HCT116 (cell line): ENCODE measurements at places on chromosomes 11 and 22. TPM values are rescaled to one million over a fixed set of nuclear protein-coding genes. Genes with fewer than 3 reads are reported as not detected.

DNA sequence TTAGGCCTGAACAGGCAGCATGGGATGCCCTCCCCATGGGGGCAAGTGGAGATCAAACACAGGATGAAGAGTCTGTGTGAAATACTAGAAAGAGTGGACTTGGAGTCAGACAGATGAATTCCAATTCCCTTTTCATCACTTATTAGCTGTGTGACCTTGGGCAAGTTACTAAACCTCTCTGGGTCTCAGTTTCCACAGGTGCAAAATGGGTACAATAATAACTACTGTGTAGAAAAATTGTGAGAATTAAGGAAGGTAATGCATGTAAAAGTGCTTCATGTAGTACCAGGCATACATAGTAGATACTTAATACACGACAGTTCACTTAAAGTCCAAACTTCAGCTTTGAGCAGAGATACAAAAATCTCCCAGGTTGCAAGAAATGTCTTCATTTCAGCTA is 176.4 kb downstream of the DSCAML1 start:
- no peak for DNase-seq

GRCh38 chr11:108364159-108364558 is 103.2 kb downstream of the C11orf65 start:
- DNase-seq: no peak

GRCh38 chr22:33271390-33272161 is 213.4 kb upstream of the SYN3 start:
- DNase-seq: no peak

GRCh38 chr22:31082606-31083376 is 1.7 kb downstream of the SMTN start:
- DNase-seq: peak; percentile 69

The IFITM1 gene
- total RNA-seq: 6.1 TPM

The OR52J3 gene
- total RNA-seq: not detected

The PATE2 gene
- total RNA-seq: not detected

DNA sequence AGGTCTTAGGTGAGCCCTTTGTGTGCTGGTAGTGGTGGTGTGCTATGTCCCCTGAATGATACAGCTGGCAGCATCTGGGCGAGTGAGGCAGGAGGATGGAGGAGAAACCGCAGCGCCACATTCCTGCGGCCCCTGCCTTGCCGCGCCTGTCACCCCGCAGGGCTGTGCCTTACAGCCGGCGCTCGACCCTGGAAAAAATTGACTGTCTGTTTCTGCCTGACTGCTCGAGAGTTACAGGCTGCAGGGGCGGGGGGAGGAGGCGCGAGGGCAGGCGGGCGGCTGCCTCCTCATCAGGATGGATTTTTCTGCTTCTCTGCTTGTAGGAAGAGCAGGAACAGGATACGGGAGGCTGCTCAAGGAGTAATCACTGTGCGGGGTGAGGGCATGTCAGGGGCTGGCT is 443.4 kb downstream of the MIAT start:
- DNase-seq: no peak

- no peak for DNase-seq
Observed at GRCh38 chr22:49789289-49790141, 38.2 kb downstream of the BRD1 start.

The GRIA4 gene
- not detected for total RNA-seq

DNA sequence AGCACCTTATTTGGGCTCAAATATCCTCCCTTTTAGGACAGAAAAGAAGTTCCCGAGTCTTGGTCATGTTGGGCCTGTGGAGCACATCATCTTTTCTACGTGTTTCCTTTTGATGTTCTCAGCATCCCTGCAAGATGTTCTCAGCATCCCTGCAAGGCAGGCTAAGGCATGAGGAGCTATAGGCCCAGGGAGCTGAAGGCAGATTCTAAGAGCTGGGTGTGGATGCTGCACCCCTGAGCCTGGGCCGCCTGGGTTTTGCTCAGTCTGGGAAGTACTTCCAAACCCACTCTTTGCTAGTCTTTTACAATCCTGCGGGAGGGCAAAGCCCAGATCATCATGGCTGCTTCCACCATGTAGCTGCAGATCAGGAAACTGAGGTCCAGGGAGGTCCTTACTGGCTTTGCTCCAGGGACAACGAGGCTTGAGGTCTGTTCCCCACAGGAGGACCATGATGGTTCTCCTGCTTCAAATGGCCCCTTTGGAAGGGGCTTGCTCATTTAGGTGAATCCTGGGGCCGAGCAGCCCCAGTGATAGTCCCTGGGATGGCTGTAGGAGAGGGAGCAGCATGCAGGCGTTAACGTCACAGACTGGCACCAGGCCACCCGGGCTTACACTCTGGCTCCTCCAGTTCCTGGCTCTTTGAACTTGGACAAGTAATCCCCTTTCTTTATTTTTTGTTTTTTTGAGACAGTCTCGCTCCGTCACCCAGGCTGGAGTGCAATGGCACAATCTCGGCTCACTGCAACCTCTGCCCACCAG is 10.6 kb downstream of the LRRC75B start:
- no peak for DNase-seq

- DNase-seq: no peak
Observed at GRCh38 chr11:11263238-11264005, 89.6 kb downstream of the CSNK2A3 start.

The ATG13 gene
- total RNA-seq: 69.2 TPM

The SLC5A1 gene
- 0.32 TPM for total RNA-seq

DNA sequence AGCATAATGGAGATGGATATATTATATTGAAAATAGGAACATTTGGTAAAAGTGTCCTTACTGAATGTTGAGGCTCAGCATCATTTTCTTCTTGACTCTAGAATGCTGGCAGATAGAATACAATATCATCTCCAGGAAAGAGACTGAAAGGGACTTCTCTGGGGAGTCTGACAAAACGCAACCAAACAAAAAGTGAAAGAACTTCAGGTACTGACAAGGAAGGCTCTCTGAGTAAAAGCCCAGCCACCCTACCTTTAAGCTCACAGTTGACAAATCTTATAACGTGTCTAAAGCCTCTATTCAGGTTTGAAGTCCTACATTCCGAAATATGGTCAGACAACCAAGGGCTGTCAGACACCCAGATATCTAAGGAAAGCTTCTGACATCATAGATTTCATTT is 590.8 kb downstream of the SOX6 start:
- no peak for DNase-seq

DNA sequence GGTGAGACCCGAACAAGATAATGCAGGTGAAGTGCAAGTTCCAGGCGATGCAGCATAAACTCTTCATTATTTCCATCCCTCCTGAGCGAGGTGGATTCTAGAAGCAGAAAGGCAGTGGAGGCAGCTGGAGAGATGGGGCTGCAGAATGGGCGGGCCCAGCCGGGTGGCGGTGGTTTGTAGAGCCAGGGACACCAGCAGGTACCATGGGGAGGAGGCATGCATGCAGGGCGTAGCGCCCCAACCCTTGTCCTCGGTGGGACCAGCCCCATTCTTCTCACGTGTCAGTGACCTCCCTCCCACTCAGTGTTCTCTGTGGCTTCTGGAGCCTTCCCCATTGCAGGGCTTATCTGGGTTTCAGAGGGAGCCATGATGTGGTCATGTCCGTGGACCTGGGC is 38.0 kb downstream of the MPPED1 start:
- no peak for DNase-seq

The POU2AF2 gene
- total RNA-seq: not detected

The C22orf39 gene
- total RNA-seq: 17.7 TPM

GRCh38 chr11:71366076-71366475 is 82.1 kb downstream of the DHCR7 start:
- DNase-seq: no peak

DNA sequence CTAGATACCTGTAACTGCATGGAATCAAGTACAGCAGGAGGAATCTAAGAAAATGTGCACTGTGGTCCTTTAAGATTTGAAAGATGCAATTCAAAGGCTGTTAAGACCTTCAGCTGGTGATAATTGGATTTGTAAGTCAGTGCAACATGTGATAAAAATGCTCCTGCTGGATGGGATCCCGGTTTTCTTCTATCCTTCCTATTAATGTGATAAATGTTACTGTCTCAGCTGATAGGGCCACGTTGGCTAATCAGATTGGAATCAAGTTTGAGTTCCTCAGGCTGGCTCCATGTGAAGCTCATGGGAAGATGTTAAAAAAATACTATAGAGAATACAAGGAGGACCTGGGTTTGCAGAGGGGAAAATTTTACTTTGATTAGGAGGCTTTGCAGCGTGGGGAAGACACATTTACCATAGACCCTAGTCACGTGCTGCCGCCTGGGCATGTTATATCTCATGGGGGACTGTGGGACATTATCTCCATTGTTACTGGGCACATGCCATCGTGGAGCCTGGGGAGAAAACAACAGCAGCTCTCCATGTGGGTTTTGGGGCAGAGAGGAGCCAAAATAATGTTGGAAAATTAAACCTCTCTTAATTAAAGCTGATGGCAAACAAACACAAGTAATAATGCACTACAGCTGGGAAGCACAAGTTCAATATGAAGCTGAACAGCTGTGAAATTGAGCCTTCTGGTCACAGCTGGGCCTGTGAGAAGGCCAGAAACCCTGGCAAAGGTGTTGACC is 652.5 kb downstream of the NTM start:
- DNase-seq: no peak

The ENTHD1 gene
- not detected for total RNA-seq

The TSKU gene
- 21.9 TPM for total RNA-seq

DNA sequence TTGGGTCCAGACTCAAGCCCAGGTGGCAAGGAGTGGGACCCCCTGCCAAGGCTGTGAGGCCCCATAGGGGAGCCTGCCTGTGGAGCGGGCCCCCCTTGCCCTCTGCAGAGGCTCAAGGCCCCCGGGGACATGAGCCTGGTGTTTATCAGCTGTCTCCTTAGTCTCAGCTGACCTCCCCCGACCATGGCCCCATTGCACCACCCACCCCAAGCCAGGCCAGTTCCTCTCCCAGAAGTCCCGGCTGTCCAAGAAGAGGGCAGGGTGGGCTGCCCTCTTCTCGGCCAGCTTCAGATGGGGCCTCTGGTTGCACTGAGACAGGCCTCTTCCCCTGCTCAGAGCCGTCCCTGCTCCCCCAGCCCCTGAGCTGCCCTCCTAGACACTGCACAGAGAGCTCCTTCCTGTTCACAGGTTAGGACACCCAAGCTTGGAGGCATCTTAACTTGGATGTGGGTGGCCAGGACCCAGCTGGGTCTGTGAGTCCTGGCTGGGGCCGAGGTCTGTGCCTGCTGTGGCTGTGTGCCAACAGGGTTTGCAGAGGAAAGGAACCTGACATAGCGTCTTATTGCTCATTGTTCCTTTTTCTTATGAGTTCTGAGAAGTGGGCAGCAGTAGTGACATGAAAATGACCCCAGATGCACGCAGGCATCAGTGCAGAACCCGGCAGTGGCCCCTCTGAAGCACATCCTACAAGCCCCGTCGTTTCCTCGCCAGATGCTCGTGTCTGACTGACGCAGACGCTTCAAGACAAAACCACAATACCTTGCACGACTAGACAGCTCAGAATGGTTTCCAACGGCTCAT is 5.4 kb downstream of the TRABD start:
- no peak for DNase-seq

The SYT8 gene
- total RNA-seq: 1.0 TPM

The CEP126 gene
- 2.0 TPM for total RNA-seq

GRCh38 chr11:27012234-27012921 is 18.5 kb downstream of the FIBIN start:
- no peak for DNase-seq

DNA sequence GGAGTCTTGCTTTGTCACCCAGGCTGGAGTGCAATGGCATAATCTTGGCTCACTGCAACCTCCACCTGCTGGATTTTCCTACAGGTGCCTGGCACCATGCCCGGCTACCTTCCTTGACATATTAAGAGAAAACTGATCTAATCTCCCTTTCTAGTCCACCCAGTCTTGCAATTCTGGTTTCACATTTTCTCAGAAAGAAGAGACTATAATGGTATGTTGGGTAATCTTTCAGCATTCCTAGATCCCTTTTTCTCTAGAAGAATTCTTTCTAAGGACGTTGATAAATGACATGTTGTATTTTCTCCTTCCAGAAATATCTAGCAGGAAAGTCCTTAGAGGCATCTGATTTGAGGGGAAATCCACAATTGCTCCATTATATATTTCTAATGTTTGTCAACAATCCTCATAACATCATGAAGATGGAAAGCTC is 10.4 kb upstream of the HSPA8 start:
- no peak for DNase-seq

DNA sequence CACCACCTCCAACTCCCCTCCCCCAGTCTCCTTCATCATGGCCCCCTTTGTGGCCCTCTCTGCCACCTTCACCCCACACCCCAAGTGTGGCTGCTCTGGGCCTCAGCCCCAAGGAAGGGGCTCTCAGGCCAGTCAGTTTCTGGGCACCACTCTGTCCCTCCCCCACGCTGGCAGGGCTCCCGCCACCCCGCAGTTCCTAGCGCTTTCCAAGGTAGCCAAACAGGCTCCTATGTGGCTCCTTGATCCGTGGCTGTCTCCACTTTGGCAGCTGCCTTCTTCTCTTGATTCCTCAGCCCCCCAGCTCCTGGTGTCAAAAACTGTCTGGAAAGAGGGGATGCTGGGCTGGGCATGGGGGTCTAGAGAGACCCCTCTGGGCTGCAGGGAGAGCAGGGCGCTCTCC is 10.4 kb upstream of the CACNA1I start:
- no peak for DNase-seq

- DNase-seq: no peak
Observed at GRCh38 chr11:68064926-68065325, 26.1 kb downstream of the TCIRG1 start.

DNA sequence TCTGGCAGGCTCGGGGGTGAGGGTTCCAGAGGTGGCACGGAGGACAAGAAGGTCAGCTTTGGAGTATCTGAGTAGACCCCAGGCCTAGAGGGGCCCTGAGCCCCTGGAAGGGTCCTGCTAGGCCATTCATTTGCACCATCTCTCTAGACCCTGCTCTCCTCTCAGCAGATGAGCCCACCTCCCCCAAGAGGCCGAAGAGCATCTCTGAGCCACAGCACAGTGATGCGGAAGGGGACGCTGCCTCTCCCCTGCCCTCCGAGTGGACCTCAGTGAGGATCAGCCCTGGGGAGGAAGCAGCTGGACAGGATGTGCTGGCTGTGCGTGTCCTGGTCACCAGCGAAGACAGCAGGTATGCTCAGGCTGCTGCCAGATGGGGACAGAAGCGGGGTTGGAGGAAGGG is 101.6 kb upstream of the PARVA start:
- DNase-seq: no peak

DNA sequence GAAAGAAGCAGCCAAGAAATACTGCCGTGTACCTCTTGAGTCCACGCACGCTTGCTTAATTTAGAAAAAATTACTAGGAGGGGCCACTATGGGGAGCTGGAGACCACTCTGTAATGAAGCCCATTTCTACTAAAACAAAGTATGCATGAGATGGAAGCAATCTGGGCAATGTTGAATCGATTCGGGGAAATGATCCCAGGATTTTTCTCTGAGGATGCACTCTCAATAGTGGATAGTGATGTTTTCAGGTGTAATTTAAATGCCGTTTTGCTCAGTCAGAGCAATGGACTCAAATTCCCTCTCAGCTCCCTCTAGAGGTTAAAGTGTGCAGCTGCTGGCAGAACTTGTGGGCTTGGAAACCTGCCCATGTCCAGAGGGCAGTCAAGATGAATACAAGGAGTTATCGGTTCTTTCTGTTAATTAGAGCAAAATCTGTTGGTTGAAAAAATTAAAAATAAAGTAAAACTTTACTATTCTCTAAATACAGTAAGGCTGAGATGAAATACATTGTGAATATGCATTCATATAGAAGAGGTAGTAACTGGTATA is 64.1 kb downstream of the ME3 start:
- DNase-seq: peak; percentile 67

- no peak for DNase-seq
Observed at GRCh38 chr11:33520112-33520511, 180.5 kb downstream of the C11orf91 start.

GRCh38 chr22:44309137-44309536 is 3.6 kb downstream of the SHISAL1 start:
- peak; percentile 7 for DNase-seq

- DNase-seq: no peak
Observed at GRCh38 chr11:11192541-11192940, 160.5 kb downstream of the CSNK2A3 start.

The XKR3 gene
- not detected for total RNA-seq

The OR10A5 gene
- total RNA-seq: not detected
